Fibroblast of lung (primary cell): ENCODE measurements at places on chromosomes 11 and 22. TPM values are rescaled to one million over a fixed set of nuclear protein-coding genes. Genes with fewer than 3 reads are reported as not detected.
A peak's percentile ranks its signal among the peaks of the same experiment; 100 is the strongest.

- peak; percentile 27 for DNase-seq
- H3K36me3 ChIP-seq: no peaks in the 10 kb centered on the region
- H3K27ac ChIP-seq: no peak overlapping the region
- no peaks in the 10 kb centered on the region for H3K27me3 ChIP-seq
- no peak overlapping the region for H3K4me3 ChIP-seq
These were observed 21.9 kb downstream of the ZMAT5 start for GRCh38 chr22:29744902-29745301.

- no peak overlapping the region for H3K27ac ChIP-seq
- no peak overlapping the region for H3K4me3 ChIP-seq
- H3K36me3 ChIP-seq: peaks cover 10% of the 10 kb centered on the region
- no peak for DNase-seq
- no peaks in the 10 kb centered on the region for H3K4me1 ChIP-seq
These were observed 17.7 kb downstream of the TPCN2 start for GRCh38 chr11:69066122-69067112.

DNA sequence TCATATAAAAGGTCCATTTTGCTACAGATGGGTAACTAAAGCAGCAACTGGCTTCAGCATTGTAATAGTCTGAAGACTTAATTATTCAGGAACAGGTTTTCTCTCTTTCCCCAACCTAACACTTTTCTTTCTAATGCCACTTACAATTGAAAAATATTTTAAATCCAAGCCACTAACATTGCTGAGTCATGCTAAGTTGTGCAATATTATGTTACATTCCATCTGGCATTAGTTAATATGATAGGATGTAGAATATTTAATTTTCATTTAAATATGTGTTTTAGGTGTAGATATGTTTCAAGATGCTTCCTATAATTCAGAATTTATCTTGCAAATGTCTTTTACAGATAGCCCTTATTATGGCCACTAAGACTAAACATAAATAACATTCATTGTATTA, 98.6 kb downstream of the KIF18A start:
- no peak overlapping the region for H3K4me3 ChIP-seq
- no peaks in the 10 kb centered on the region for H3K27me3 ChIP-seq
- peaks cover 3% of the 10 kb centered on the region for H3K4me1 ChIP-seq
- DNase-seq: peak; percentile 73
- H3K27ac ChIP-seq: peak overlapping the region; percentile 25
- no peaks in the 10 kb centered on the region for H3K36me3 ChIP-seq

GRCh38 chr22:23179381-23180299, 669 bp upstream of the BCR start:
- H3K36me3 ChIP-seq: no peaks in the 10 kb centered on the region
- DNase-seq: no peak
- peak overlapping the region; percentile 59 for H3K4me3 ChIP-seq
- H3K27me3 ChIP-seq: no peaks in the 10 kb centered on the region

DNA sequence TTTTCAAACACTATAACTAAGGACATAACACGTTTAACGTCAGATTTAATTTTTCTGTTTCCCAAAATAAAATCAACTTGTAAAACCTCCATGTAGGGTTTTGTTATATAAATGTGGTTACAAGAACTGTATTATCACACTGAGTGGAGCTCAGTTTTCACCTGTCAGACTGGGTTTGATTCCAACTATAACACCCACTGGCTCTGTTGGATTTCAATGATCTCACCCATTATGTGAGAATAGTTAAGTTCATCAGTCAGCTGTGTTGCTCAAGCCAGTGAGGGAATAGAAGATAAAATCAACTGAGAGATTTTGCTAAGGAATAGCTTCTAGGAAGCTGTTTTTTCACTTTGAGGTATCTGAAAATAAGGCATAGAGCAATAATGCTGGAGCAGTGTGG, 5.1 kb upstream of the OR52R1 start:
- no peaks in the 10 kb centered on the region for H3K27me3 ChIP-seq
- H3K4me3 ChIP-seq: no peak overlapping the region
- no peaks in the 10 kb centered on the region for H3K4me1 ChIP-seq

DNA sequence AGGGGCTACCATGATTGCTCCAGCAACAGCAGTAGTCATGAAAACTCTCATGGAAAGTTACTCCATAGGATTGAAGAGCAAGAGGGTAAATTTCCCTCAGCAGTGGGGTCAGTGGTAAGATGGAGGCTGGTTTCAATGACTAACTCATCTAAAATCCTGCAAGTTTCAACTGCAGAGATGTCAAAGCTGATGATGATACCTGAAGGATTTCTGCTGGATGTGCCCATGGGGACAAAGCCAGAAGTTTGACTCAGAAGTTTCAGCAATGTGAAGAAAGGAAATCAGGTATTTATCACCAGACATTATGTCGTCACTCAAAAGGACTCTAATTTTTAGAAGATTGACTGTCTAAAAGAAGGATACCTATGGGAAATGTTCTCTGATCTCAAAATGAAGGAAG, 29.1 kb downstream of the RAB38 start:
- no peak overlapping the region for H3K27ac ChIP-seq
- DNase-seq: no peak
- H3K36me3 ChIP-seq: no peaks in the 10 kb centered on the region
- H3K27me3 ChIP-seq: no peaks in the 10 kb centered on the region
- H3K4me1 ChIP-seq: no peaks in the 10 kb centered on the region

DNA sequence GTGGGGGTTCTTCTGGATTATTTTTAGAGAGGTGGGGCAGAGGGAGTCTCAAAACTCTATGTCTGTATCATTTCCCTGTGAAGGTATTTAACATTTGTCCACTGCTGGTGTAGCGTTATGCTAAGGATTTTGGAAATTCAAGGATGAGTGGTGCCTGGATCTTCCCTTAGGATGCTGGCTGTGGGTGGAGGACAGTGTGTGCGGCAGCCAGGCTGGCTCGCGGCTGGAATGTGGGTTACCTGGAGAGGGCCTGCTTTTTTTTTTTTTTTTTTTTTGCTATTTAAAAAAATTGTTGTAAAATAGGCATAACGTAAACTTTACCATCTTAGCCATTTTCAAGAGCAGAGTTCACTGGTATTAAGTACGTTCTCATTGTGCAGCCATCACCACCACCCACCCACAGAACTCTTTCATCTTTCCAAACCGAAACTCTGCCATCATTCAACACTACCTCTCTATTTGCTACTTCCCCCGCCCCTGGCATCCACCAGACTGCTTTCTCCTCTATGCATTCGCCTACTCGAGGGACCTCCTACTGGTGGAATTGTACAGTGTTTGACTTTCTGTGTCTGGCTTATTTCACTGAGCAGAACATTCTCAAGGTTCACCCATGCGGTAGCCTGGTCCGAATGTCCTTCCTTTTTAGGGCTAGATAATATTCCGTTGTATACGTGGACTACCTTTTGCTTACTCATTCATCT, 67.1 kb downstream of the PARVB start:
- H3K4me3 ChIP-seq: no peak overlapping the region
- H3K36me3 ChIP-seq: no peaks in the 10 kb centered on the region
- H3K27ac ChIP-seq: no peak overlapping the region
- no peaks in the 10 kb centered on the region for H3K27me3 ChIP-seq
- H3K4me1 ChIP-seq: no peaks in the 10 kb centered on the region

GRCh38 chr11:94557421-94557820, 9.7 kb upstream of the PIWIL4 start:
- no peaks in the 10 kb centered on the region for H3K4me1 ChIP-seq
- H3K27ac ChIP-seq: no peak overlapping the region
- peak; percentile 66 for DNase-seq
- H3K27me3 ChIP-seq: no peaks in the 10 kb centered on the region
- no peak overlapping the region for H3K4me3 ChIP-seq

- H3K36me3 ChIP-seq: no peaks in the 10 kb centered on the region
- no peak for DNase-seq
- no peak overlapping the region for H3K4me3 ChIP-seq
- no peaks in the 10 kb centered on the region for H3K4me1 ChIP-seq
- no peak overlapping the region for H3K27ac ChIP-seq
- no peaks in the 10 kb centered on the region for H3K27me3 ChIP-seq
These were observed 298.7 kb upstream of the NCAM1 start for GRCh38 chr11:112662554-112662953.

DNA sequence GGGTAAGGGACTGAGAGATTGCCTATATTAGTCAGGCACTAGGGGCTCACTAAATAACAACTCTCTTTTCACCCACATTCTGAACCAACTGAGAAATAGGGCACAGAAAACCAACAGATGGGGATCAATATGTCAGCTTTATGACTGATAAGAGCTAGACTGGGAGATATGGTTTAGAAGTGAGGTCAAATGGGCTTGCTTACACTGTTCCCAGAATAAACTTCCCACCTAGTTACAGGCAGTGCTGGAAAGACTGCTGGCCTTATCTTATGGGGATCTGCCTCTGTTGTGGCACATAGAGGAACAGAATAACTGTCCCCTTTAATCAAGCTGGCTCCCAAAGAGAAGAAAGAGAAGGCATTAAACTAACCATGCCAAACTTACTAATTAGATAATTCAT, 10.6 kb upstream of the RRAS2 start:
- H3K27me3 ChIP-seq: no peaks in the 10 kb centered on the region
- no peak overlapping the region for H3K4me3 ChIP-seq
- H3K27ac ChIP-seq: no peak overlapping the region
- H3K36me3 ChIP-seq: no peaks in the 10 kb centered on the region
- H3K4me1 ChIP-seq: peaks cover 4% of the 10 kb centered on the region

DNA sequence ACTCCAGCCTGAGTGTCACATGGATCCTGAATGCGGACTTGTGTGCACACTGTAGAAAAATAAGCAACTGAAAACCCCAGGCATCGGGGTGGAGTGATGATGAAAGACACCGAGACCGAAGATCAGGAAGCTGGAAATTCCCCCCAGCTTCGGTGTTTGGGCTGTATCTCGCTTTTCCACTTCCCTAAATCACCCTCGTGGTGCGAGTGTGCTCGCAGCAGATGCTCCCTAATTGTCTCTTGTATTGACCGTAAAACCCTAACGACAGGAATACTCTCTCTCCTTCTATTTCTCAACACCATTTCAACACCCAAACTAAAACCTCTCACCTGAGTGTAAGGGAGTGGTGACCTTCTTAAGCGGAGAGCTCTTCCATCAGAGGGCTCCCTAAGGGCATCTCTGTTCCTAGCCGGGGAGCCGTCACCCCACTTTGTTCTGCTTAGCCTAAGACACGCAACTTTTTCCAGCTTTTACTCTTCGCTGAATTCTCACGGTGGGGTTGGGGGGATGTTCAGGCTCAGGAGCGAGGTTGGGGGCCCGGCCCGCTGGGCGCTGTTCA, 635 bp upstream of the GRK3 start:
- no peak for DNase-seq
- peaks cover 3% of the 10 kb centered on the region for H3K4me1 ChIP-seq
- H3K27me3 ChIP-seq: peaks cover 5% of the 10 kb centered on the region
- H3K4me3 ChIP-seq: peak overlapping the region; percentile 34

DNA sequence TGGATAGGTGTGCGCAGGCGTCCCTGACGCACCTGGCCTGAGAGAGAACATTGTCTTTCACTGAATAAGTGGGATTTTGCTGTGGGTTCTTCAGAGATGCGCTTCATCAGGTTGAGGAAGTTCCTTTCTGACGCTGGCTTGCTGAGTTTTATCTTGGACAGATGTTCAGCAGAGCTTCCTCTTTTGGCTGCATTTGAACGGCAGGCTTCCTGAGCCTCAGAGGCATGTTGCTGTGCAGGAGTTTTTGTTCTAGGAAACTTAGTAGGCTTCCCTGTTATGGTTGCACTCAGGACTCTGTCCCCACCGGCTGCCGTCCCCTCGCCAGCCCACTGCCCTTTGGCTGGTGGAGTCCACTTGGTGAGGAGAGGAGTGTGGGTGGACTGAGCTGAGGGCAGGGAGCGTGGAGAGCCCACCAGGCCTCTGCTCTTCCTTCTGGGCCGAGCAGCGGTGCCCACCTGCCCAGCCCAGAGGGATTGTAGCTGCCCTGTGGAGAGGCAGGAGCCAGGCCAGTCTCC, 17.2 kb downstream of the FRMD8 start:
- no peak for DNase-seq
- no peak overlapping the region for H3K4me3 ChIP-seq
- no peak overlapping the region for H3K27ac ChIP-seq
- no peaks in the 10 kb centered on the region for H3K4me1 ChIP-seq
- no peaks in the 10 kb centered on the region for H3K27me3 ChIP-seq

DNA sequence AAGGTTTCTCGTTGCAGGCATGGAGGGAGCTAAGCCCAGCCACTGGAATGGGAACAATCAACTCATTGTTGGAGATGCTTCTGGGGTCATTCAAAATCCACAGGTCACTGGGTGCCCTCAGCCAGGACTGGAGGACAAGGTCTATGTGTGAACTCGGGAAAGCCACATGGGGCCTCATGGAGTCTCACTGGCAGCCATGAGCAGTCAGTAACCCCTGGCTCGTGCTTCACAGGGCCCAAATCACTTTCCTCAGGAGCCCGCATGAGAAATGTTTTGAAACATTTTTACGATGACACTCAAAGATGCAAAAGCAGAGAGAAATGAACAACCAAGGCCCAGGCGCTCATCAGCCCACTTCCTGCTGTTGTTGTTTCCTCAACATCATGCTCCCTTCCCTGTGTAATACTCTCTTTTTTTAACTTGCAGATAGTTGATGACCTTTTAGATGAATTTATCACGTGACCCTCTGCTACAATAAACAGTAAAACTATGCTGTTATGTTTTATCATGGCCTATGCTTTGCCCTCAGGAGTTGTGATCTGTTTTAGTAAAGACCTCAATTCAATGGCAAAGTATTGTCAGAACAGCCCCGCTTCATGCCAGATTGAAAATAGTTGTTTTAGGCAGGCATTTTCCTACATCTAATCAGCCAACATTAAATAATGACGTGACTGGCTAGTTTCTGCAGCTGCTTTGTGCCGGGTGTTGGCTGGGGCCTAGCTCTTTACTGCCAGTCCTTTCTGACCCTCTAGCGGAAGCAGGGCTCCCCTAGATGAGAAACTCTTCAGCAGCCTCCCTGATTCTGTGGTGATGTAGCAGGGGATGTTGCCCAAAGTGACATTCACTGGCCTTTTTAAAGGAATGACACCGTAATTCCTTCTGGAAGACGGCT, 39.7 kb downstream of the ADAMTS15 start:
- no peak overlapping the region for H3K4me3 ChIP-seq
- no peaks in the 10 kb centered on the region for H3K27me3 ChIP-seq
- no peaks in the 10 kb centered on the region for H3K36me3 ChIP-seq
- H3K27ac ChIP-seq: peak overlapping the region; percentile 14
- H3K4me1 ChIP-seq: peaks cover 5% of the 10 kb centered on the region

- peaks cover 2% of the 10 kb centered on the region for H3K4me1 ChIP-seq
- no peaks in the 10 kb centered on the region for H3K36me3 ChIP-seq
- no peak overlapping the region for H3K27ac ChIP-seq
- no peak overlapping the region for H3K4me3 ChIP-seq
These were observed 39.2 kb downstream of the PTPRJ start for GRCh38 chr11:48019595-48019994.

DNA sequence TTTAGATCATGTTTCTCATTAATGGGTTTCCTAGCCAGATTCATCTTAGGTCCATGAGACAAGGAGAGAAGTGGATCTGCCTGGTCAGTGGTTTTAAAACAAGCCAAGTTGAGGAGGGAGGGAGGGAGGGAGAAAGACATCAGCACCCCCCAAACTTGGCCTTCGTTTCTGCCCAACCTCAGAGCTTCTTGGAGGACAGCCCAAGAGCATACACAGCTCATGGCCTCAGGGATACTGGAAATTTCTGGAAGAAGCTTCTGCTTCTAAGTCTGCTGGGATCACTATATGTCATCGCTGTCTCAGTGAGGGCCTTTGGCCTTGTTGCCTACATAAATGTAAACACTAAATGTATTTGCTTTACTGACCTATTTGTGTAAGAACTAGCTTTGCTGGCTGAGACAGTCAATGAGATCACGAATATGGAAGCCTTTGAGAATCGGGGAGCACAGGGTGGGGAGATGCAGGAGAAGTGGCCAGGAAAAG, 375.1 kb downstream of the BUD13 start:
- no peak for DNase-seq
- no peaks in the 10 kb centered on the region for H3K27me3 ChIP-seq
- no peaks in the 10 kb centered on the region for H3K36me3 ChIP-seq
- no peak overlapping the region for H3K4me3 ChIP-seq
- no peak overlapping the region for H3K27ac ChIP-seq

Gene ZNF202
- polyA plus RNA-seq: 4.5 and 5.2 TPM in 2 replicates

Gene HTR3B
- polyA plus RNA-seq: not detected in 2 replicates

Gene OR8K1
- not detected in 2 replicates for polyA plus RNA-seq

Gene MMP27
- polyA plus RNA-seq: 0.08 and 0.14 TPM in 2 replicates

Gene SCARF2
- polyA plus RNA-seq: 8.1 and 10.6 TPM in 2 replicates

Gene AHNAK
- 209 and 220 TPM in 2 replicates for polyA plus RNA-seq

Gene P2RY6
- 0.12 and 0.24 TPM in 2 replicates for polyA plus RNA-seq
